ENCODE measurements at places on chromosomes 6 and 20. TPM values are rescaled to one million over a fixed set of nuclear protein-coding genes. Genes with fewer than 3 reads are reported as not detected.

Gene CNBD2
- 3.4 TPM for polyA plus RNA-seq

Gene CGA
- not detected for polyA plus RNA-seq

Gene CUL9
- 40.8 TPM for polyA plus RNA-seq

Gene NR2E1
- not detected for polyA plus RNA-seq

Gene ZNF165
- 1.0 TPM for polyA plus RNA-seq

All from adipose tissue (tissue), 3 donors.